Astrocyte (in vitro differentiated cells and primary cell): ENCODE measurements at places on chromosomes 16 and 17. TPM values are rescaled to one million over a fixed set of nuclear protein-coding genes. Genes with fewer than 3 reads are reported as not detected.
A peak's percentile ranks its signal among the peaks of the same experiment; 100 is the strongest.

- no peak for DNase-seq
Measured at GRCh38 chr17:56114469-56114868, 38.8 kb upstream of the ANKFN1 start.

DNA sequence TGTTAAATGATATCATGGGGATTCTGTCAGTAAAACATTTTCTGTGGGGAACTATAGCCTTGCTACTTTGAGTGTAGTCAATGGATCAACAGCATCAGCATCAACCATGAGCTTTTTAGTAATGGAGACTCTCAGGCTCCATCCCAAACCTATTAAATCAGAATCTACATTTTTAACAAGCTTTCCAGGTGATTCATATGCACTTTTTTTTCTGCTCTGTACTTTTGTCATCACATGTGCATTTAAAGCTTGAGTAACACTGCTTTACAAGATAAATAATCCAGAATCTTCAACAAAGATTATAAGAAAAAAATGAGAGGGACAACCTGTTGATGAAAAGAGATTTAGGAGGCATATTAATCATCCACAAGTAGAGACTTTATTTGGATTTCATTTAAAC is 23.5 kb downstream of the NUP93 start:
- DNase-seq = peak; percentile 66

DNA sequence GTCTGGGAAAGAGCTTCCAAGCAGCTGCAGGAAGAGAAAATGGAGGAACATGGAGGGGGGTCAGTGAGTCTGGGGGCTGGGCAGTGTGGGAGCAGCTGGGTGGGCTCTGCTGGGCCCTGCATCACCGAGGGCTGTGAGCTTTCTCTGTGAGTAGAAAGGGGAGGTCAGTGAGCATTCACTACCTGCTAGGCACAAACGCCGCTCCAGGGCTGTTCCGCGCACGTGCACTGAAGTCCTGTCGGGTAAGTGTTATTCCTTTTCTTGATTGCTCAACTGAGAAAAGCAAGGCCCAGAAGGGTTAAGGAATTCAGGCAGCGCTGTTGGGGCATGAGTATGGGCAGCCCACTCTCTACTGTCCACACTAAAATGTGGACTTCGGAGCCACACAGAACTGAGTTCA is 4.7 kb downstream of the CACNG5 start:
- DNase-seq = no peak

GRCh38 chr17:59234631-59235030 is 14.3 kb downstream of the GDPD1 start:
- DNase-seq = no peak

DNA sequence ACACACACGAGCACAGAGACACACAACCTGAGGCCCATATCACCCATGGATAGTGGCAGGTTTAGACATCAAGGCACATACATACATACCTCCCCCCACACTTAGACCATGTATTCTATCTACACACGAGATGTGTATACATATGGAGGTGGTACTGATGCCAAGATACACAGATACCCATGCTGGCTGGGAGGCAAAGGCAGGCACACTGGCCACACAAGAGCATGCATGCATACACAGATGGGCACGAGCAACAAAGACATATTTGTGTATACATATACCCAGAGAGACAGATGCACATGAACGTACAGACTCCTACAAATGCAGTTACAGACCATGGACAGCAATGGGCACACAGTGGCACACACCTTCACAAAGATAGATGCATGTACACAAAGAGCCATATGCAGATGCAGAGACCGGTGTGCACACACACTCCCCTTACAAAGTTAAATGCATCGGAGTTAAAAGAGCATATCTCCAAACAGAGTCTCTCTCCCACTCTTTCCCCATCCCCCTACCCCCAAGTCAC is 2.0 kb upstream of the C17orf113 start:
- no peak for DNase-seq

DNA sequence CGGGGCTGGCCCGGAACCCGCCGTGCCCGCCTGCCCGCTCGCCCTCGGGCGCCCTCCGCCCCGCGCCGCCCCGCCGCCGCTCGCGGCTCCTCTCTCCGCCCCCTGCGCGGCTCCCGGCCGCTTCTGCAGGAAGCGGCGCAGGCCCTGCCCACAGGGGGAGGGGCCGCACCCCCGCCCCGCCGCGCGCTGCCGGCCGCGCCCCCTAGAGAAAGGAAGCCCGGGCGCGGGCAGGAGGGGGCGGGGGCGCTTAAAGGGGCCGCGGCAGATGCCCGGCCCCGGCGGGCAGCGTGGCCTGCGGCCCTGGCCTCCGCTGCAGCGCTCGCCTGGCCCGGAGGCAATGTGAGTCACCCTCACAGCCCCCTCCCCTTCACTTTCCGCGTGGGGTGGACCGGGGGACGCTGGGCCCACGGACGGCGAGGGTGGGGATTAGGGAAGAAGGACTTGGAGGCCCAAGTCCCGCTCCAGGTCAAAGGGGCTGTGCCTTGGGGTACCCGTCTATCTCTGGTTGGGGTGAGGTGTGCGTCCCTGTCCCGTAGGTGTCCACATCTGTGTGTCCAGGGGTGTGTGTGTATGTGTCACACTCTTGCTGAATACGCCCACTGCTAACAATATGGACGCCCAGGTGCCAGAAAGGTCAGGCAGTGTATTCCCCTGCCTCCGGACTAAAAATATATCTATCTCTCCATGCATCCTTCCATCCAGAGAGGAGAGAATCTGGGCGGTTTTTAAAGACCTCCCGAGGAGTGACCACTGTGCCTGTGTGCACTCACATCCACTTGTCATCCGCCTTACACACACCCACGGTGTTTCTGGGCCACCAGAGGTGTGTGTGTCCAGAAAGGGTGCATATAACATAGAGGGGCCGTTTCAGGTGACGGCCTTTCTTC is at the start of gene GIT1:
GIT1 (minus strand) TSS at position 125 of the 887 bp plus-strand sequence. CDS start 270 bp downstream, outside the sequence.
- DNase-seq = peak; percentile 57

DNA sequence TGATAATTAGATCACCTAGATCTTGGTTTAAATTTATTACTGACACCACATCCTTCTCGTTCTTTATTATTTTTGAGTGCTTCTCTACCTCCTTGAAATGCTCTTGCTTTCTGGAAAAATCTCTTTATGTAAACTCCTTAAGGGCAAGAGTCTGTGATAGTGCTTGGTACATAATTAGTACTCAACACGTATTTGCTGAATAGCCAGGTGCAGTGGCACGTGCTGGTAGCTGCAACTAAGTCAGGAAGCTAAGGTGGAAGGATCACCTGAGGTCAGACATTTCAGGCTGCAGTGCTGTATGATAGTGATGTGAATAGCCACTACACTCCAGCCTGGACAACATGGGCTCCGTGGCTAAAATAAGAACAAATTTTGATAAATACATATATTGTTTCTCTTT is 63.0 kb downstream of the PPM1E start:
- DNase-seq = no peak

- no peak for DNase-seq
Measured at GRCh38 chr17:1592751-1593629, 30.4 kb upstream of the PITPNA start.

DNA sequence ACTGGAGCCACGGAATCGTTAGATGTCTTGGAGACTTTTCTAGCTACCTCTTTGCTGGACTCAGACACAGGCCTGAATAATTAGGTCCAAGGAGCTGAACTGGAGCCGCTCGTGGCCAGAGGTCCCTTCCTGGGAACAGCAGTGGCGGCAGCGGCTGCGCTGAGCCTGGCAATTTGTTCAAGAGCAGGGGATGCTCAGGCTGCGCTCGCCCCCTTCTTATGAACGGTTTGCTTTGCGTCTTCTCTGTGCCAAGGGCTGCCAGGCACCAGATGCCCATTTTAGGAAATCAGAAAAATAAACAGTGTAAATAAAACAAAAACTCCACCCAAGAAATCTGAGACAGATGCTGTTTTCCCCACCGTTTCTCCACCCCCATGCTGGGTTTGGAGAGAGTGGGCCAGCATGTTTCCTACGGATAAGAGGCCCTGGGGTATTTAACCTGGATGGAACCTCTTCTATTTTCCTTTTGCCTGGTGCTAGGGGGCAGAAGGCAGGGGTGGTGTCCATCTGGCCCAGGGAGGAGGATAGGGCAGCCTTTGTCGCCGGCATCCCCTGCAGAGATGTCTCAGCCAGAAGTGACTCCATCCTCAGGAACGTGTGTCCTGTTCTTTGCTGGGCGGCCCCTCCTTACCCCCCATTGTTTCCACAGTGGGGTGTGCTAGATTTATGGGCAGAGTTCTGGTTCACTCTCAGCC is 163.4 kb downstream of the SEC14L1 start:
- DNase-seq = no peak

GRCh38 chr17:42345396-42346073 is 42.7 kb downstream of the STAT3 start:
- DNase-seq = no peak

GRCh38 chr17:80839026-80839345 is 152.7 kb upstream of the CHMP6 start:
- DNase-seq = no peak

DNA sequence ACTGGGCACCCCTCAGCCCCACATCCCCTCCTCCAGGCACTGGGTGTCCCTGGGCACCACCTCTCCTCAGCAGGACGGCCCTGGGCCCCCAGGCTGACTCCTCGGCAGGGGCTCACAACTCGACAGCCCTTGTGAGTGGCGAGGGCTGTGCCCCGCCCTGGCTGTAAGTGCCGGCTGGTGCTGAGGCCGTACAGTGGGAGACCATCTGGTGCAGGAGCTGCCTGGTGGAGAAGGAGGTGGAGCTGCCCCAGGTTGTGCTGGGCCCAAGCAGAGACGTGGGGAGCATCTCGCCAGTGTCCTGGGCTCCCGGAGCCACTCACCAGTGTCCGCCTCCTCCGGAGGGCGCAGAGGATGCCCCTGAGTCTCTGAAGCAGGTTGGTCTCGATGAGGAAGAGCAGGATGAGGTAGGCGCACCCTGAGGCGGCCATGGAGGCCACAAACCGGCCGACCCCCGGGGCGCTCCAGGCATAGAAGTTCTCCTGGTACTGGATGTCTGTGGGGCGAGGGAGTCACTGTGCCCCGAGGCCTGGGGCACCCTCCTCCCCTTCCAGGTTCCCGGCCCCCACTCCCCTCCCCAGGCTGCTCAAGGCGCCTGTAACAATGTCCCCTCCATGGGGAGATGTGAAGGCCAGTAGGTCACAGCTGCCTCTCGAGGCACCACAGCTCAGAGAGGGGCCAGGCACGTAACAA is 15.1 kb upstream of the RNPS1 start:
- DNase-seq = no peak

DNA sequence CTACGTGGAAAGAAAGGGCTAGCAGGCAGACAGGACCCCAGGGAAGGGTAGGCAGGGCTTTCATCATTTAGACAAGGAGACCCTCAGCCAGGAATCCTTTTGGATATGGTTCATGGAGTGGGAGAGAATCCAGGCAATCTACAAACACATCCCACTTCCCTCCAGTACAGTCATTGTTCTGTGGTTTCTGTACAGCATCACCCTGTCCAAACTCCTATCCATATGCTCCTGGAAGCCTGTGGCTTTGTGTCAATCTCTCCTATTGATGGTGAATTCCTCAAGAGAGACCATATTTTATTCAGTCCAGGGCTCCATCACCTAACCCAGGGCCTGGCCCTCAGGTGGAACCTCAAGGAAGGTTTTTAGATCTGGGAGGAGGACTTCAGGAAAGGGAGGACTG is 99.2 kb downstream of the SPACA3 start:
- peak; percentile 56 for DNase-seq

DNA sequence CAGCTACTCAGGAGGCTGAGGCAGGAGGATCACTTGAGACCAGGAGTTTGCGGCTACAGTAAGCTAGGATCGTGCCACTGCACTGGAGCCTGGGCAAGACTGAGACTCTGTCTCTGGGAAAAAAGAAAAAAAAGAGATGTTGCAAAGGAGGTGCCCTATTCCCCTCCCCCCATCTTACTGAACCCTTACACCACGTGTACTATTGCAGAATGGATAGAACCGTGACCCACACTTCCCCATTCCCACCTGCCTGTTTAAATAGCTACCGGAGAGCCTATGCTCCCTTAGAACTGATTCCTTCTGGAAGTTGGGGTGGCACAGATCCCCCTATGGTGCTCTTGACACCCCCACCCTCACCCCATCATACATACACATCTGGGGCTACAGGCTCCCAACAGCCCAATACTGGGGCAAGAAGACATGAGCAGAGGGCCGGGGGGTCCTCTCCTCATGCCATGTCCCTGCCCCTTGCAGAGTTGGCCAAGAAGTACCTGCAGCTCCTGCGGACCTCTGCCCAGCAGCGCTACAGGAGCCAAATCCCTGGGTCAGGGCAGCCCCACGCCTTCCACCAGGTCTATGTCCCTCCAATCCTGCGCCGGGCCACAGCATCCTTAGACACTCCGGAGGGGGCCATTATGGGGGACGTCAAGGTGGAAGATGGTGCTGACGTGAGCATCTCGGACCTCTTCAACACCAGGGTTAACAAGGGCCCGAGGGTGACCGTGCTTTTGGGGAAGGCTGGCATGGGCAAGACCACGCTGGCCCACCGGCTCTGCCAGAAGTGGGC is 35.7 kb downstream of the NLRC5 start:
- no peak for DNase-seq

DNA sequence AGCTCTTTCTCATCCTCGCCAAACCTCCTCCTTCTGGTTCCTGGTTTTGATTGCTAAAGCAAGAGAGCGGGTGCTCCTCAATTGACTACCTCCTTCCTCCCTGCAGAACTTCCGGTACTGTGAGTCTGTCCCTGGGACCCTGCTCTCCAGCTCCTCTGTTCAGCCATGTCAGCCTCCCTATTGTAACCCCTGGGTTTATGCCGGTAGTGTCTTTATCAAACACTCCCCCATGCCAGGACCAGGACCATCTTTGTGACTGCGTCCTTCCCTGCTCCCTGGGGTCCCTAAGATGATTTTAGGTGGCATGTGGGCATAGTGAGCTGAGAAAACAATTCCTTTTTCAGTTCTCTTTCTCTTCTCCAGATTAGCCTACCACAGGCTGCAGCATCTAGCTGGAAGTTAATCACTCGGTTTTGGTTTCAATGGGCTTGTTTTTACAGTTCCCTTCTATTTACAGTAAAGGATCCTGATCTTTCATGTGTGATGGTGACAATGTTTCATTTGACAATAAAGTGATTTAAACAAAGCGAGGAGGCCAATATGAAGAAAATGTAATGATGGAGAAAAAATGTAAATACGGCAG is 27.7 kb upstream of the IL21R start:
- DNase-seq = no peak

KRTAP2-3 gene
- total RNA-seq = 3.8 and 7.1 TPM in 2 replicates

TBX4 gene
- total RNA-seq = 0.14 TPM in 1 of 2 replicates, not detected in the other

KRT33B gene
- total RNA-seq = not detected in 2 replicates

GJC1 gene
- 28.0 and 38.4 TPM in 2 replicates for total RNA-seq
